ENCODE measurements at places on chromosomes 6 and 20.

DNA sequence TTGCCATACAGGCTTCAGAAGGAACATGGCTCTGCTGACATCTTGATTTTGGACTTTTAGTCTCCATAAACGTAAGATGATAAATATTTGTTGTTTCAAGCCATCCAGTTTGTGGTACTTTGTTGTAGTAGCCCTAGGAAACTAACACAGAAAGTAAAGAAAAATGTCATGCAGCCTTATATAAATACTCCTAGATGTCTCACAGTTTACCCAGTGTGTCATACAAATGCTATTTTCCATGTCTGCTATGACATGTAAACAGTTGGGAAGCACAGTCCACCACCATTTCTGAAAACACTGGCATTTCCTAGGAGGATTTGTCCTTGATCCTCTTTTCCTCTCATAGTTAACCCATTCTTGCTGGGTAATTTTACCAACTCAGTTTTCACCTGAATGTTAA lies 30.6 kb upstream of the ME1 start:
- no peak for DNase-seq

GRCh38 chr6:15735567-15736265 lies 72.9 kb upstream of the DTNBP1 start:
- DNase-seq, result no peak

- DNase-seq, result no peak
Observed at GRCh38 chr6:107550241-107550840, 60.4 kb downstream of the SOBP start.

- no peak for DNase-seq
Observed at GRCh38 chr20:11993886-11994461, 76.3 kb downstream of the BTBD3 start.

GRCh38 chr20:45206725-45207124 lies at the start of gene SEMG1:
SEMG1 (plus strand) TSS chr20:45207033; CDS start chr20:45207054, 21 bp downstream.
- no peak for DNase-seq

GRCh38 chr6:13668291-13668928 lies 43.2 kb downstream of the RANBP9 start:
- no peak for DNase-seq

DNA sequence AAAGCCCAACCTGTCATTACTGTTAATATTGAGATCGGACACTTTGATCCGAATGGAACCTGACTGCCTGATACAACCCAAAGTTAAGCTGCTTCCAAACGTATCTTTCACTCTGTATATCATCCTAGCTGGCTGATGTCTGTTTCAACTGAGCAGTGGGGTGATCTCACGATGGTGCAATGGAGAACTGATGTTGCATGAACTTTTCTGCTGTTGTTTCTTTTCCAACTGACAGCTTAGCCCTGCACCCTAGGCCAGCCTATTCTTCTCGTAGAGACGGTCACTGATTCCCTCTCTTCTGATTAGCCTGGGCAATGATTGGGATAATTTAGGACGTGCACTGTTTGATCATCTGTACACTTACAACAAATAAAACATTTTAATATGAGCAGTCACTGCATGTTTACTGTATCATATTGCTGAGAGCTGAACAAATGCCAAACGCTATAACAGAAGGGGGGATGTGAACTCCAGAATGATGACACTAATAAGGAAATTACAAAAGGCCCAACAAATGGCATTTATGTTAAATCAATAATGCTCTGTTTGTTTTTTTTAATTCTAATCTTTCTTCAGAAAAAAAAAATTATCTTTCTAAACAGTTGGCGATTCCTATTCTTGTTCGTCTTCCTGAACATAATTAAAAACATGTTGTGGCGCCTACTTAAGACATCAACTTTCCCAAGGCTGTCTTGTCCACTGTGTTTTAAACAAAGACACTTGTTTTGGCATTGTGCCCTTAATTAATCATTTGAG lies 184.8 kb downstream of the ZNF217 start:
- no peak for DNase-seq

DNA sequence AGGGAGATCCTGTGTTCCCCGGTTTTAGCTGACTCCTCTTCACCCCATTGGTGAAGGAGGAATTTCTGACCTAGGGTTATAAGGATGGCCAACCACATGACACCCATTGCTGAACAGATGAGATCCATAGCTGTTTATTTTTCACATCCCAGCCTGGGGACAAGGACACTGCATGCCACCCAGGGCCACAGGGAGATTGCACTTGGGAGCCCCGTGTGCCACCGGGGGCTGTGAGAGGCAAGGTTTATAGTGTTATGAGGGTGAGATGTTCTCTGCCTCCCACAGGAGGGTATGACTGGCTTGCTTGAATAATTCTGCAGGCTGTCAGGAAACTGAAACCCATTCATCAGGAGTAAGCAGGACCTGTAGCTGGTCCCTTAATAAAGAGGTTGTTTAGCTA lies 14.7 kb upstream of the SLPI start:
- DNase-seq, result no peak

DNA sequence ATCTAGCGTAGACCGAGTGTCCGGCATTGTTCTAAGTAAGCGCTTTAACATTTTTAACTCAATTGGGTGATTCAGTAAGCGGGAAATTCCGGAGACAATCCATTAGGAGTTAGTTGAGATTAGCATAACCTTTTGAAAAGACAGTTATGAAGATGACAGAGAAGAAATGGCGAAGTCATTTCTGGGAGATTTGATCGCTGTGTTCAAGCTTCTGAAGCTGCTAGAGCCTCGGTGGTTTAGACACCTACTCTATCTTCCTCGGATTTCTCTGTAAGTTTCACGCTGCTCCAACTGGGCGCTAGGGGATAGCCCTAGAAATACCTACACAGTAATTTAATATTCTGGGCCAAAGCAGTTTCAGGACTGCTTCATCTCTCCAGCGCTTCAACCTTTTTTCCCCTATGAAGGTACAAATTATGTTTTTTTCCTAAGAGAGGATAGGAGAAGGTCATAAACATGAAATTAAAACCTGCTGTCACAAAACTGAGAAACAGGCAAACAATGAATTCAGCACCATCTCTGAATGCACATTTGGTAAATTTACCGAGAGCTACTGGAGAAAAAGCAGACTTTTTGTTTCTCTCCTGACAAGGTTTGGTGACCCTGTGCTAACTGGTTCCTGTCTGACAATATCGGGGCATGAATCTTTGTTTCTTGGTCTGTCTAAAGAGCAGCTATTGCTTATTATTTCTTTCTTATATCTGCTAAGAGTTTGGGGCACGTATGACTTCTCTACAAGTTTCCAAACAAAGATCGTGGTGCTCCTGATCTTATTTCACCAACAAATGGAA lies 22.4 kb downstream of the ZNF311 start:
- DNase-seq, result no peak

DNA sequence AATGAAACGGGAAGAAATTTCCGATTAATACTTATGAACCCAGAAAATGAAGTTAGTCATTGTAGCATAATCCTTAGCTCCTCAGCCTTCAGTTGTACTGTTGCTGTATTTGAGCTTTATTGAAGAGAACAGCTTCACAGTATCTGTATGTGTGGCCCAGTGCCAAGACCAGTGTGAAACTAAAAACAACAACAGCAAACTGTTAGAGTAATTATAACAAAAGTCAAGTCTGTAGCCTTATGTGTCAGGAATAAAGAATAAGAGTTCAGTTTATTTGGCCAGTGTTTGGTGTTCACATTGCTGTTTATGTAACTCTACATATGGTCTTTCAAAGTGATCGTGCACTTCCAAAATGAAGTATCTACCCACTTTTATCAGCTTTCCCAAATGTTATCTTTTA lies 70.9 kb downstream of the ARID1B start:
- DNase-seq, result no peak

DNA sequence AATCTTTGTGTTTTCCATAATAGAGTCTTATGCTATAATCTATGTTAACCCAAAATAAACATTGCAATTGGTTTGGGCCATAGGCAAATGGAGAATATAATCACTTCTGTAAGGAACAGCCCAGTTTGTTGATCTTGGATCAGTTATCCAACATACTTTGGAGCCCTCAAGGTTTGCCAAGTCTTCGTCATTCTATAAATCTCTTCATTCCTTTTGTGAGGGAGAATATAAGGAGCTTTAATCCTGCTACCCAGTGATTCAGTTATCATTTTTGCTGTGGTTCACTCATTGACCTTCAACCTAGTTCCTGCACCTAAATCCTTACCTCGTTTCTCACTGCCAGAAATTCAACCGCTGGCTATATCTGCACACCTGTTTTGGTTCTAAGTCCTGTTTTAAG lies 500.3 kb upstream of the PTCHD4 start:
- DNase-seq, result no peak

DNA sequence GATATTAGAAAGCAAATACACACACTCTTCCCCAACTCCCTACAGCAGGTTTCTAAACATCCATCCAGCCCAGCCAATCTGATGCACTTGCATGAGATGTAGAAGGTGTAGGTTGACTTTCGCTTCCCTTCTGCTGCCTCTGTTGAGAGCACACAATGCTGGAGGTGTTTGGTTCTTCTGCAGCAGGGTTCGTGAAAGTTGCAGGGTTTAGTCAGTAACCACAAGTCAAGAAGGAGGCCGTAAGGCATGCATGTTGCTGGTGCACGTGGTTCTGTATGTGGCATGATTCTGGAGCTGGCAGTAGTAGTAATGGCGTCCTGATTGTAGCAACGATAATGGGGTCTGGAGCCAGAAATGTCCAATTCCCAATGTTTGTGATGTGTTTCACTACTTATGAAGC lies 53.0 kb downstream of the DEK start:
- no peak for DNase-seq

- DNase-seq, result no peak
Observed at GRCh38 chr6:101146389-101146788, 247.1 kb upstream of the GRIK2 start.

DNA sequence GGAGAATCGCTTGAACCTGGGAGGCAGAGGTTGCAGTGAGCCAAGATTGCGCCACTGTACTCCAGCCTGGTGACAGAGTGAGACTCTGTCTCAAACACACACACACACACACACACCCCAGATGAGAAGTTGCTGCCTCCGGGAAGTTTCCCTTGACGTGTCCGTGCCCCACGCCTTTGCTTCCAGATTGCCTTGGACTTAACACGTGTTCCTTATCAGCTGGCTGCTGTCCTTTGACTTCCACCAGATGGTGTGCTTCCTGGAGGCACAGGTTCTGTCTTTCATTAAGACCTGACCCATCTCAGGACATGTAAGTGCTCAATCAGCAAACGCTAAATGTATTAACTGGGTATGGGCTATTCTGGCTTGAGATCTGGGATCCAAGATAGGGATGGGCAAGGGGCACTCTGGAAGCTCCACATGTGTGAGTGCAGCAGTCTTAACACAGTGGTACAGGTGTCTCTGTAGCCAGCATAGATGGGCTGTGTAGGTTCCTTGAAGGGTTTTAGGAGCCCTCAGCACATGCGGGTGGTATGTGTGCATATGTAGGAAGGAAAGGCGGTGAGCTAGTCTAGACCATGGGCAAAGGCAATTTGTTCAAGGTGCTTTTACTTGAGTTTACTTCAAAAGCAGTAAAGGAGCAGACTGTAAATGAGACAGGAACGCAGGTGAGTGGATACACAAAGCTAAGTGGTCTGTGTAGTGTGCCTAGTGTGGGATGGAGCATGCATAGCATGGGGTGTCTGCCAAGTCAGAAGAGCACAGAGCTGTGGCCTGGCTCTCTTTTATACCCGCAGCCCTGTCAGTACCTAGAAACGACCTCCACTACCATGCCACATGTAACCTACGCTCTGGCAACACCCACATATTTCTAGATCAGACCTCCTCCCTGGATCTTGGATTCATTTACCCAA lies 11.6 kb downstream of the PIGT start:
- DNase-seq, result no peak

DNA sequence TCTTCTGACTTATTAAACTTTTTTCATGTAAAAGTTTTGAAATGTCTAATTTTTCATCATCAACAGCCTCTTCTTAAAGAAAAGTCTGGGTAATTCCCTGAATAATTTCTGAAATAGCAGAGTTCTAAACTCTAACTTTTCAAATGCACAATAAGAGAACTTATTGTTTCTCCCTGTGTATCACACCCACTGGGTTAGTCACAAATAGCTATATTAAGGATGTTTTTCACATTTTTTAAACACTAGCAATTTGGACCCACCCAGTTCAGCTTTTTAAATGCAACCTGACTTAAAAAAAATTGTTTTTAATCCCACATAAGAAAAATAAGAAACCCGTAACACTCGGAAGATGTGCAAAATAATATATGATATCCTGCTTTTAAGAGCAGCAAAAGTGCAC lies 61.4 kb upstream of the UTRN start:
- DNase-seq, result no peak

GRCh38 chr6:118933855-118934460 lies 1.0 kb downstream of the MCM9 start:
- no peak for DNase-seq

DNA sequence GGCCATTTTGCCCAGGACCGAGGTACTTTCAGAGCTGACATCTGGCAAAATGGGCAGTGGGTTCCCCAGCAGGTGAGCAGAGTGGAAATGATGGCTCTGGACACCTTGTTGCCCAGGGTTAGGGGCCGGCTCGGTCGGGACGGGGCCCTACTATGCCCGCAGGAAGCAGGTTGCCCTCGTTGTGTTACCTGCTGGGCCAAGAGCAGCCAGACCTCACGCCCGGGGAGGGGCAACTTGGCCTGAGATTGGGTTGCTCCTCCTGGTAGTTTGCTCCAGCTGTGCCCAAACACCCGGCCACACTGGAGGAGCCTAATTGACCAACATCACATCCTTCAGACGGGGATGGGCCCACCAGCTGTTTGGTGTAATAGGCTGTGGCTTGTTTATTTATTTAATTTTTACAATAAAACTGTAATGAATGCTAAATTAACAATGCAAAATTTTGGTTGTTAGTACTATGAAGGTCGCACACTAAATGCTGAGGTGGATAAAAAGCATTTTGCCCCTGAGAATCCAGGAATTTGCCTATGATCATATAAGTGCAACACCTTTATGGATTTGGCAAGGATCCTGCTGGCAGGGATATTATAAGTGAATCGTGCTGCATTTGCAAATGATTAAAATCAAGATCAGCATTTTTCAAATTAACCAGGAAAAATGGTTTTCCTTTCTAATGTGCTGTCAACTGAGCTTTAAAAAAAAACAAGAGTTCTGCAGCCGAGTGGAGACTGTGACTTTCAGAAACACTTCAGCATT lies 26.6 kb upstream of the PCMTD2 start:
- no peak for DNase-seq

DNA sequence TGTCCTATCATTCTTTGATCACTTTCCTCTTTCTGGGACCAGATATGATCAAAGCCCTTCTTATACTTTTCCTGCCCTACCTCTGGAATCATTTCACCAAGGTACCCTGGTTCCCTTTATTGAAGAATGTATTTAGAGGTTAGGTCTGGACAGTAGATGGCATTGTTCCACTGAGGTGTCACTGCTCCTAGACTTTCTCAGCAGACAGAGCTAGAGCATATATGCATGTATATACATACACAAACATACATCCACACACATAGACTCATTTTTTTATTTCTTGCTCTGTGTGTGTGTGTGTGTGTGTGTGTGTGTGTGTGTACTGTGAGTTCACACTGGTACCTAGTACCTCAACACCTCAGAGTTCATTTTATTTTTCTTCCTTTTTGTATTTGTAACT lies 40.9 kb downstream of the PTPRA start:
- DNase-seq, result no peak

GRCh38 chr6:83378621-83379388 lies 52.0 kb downstream of the ME1 start:
- DNase-seq, result no peak

All from 8988T (cell line).